ENCODE measurements at places on chromosomes 1 and 21.

DNA sequence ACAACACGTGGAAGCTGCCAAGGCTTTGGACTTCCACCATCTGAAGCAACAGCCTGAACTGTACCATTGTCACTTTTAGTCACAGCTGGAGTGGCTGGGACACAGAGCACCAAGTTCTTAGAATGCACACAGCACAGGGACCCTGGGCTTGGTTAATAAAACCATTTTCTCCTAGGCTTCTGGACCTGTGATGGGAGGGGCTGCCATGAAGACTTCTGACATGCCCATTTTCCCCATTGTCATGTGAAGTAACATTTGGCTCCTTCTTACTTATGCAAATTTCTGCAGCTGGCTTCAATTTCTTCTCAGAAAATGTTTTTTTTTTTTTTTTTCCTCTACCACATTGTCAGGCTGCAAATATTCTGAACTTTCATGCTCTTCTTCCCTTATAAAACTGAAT is 138.6 kb upstream of the BRINP3 start:
- DNase-seq: no peak

GRCh38 chr1:78044796-78045562 is 787 bp upstream of the GIPC2 start:
- DNase-seq: no peak

DNA sequence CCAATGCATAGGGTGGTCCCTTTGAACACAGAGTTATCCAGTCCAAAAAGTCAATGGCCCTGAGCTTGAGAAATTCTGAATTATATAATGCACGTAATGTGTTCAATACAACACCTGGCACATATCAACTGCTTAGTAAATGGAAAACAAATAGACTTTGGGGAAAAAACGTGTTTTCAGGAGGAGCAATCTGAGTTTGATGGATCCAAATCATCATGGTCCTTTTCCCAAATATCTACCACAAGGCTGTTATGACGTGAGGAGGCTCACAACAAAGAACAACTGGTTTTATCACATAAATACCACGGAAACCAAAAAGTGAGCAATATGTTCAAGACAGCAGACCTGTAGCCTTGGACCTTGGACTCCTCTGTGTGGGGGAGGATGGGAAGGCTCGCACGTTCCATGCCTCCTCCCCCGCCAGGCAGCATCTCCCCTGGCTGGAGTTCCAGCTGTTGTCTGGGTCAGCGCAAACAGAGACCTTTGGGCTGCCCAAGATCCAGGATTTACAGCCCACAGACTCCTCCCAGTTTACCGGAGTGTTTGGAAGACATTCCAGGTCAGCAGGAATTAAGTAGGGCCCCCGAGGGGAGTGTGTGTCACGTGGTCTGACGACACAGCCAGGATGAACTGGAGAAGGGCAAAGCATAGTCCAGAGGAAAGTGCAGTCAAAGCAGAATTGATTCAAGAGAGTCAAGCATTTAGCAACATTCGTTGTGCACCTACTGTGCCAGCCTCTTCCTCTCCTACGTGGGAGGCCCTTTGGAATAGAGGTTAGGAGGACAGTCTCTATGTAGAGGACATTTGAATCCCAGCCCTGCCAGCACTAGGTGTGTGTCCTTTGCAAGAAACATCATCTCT is 32.2 kb upstream of the MED18 start:
- DNase-seq: no peak

DNA sequence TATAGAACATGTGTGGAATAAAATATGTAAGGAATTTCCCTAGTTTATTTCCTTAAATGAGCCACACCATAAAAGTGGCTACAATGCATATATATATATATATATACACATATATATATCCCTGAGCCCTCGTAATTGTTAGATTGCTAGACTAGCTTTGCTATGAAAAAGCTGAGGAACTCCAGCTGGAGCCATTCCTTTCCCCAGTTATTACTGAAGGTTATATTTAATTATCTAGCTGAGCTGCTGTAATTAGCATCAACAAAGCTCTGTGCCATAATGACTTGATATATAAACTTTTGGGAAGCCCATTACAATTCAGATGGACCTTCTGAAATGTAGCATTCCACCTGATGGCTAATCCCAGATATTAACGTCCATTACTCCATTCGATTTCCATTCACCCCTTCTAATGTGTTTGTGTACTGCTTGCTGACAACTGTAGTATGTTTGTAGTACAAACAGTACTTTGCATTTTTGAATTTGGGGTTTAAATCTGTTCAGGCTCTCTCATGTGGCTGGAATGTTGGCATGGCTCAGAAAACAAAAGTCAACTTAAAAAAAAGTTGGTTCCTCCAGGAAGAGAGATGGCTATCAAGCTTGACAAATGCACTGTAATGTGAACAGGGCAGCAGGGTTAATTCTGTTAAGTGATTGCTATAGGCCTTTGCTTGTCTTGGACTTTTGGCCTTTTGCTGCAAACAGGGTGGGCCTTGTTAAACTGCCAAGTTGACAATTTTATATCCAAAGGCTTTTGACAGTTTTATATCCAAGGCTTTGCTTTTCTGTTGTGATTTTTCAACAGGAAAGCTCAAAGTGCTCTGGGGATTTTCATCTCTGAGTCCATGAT is 170.0 kb downstream of the LTN1 start:
- no peak for DNase-seq

DNA sequence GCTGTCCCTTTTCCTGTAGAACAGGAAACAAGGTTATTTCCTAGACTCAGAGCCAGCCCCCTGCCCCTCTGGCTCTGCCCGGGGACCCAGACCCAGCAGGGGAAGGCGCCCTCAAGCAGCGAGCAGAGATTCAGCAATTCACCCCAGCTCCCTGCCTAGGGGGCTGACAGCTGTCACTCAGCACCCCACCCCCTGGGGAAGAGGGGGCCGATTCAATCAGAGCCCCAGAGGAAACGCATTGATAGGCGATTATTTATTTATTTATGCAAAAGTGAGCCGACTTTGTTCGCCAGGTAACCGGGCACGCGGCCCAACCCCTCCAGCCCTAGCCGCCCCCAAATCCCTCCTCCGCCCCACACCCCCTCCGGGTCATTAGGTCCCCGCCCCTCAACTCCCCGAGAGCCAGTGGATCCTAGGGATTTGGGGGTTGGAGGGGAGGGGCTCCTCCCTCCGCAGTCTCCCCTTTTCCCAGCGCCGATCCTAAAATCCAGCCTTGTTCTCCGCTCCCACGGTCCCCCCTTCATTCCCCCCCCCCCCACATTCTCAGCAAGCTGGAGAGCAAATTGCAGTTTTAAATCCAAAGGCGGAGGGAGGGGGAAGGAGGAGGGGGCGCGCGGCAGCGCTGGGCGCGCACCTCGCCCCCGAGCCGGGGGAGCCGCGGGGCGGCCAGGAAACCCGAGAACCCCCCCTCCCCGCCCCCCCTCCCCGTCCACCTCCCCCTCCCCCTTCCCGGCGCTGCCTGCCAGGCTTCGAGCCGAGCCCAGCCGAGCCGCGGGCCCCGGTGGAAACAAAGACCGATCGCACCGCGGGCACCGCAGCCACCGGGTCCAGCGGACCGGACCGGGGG is 1.3 kb downstream of the AHDC1 start:
- DNase-seq: peak; percentile 45

DNA sequence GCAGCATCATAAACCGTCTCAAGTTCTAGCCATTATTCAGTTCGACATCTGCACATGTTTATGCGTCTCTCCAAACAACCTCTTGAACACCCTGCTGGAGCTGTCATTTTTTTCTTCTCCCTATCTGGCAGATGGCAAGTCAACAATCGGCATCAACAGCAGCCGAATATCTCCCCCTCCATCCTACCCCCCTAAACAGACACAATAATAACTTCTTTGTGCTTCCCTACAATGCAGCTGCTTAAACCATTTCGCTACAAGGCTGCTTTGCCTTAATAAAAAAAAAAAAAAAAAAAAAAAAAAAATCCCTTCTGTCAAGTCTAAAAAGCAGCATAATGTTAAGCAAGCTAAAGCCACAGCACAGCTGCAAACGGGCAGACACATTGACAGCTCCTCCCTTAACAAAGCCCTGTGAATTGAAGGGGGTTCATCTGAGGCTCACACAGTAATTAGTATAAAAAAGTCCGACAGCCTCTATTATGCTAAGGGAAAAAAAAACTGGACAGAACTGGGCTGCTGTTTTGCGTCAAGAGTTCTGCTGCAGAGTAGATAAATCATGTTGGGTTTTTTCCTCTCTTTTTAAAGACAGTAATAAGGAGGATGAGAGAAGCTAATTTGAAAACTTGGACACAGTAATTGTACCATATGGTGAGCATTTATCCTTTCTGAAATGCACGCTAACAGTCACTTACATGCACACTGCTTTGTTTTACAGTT is 136.4 kb downstream of the AKT3 start:
- no peak for DNase-seq

All from CD4-positive, alpha-beta T cell treated with Interleukin-17A for 1 hour (primary cell).